Naive thymus-derived CD8-positive, alpha-beta T cell (primary cell): ENCODE measurements at places on chromosomes 5 and 9. TPM values are rescaled to one million over a fixed set of nuclear protein-coding genes. Genes with fewer than 3 reads are reported as not detected.

Gene ITK
- total RNA-seq = 477 TPM

- no peak for DNase-seq
Measured at GRCh38 chr9:120187758-120188157, 392.2 kb downstream of the CDK5RAP2 start.

Gene OR1J2
- total RNA-seq = 0.85 TPM

Gene HOMER1
- 3.4 TPM for total RNA-seq

GRCh38 chr9:137880160-137880975 is 2.8 kb downstream of the CACNA1B start:
- DNase-seq = no peak

DNA sequence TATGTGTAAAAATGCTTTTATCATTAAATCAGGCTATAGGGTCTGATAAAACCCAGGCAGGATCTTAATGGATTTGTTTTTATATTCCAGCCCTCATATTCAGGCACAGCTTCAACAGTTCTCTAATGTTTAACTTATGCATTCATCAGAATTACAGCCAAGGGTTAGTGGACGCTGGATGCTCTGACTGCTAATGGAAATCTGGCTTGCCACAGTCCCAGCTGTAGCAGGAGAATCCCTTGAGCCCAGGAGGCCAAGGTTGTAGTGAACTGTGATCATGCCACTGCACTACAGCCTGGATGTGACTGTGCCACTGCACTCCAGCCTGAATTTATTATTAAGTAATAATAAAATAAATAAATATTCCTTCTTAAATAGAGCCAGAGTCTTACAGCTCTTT is 98.0 kb downstream of the SLC25A46 start:
- DNase-seq = no peak

DNA sequence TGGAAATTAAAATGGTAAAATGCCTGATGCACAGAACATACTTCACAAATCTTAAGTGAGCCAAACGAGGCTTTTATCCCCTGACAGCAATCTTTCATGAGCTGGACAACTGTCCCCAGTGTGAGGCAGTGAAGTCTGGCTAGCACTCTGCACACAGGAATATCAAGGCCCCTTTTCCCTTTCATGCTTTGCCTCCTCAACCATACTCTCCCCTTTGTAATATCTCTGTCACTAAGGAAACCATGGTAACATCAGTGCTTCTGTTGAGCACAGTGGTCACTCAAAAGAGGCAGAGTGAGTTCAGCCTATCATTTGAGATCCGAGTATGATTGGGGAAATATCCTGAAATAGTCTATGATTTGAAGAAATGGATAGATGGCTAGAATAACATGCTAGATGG is 318.3 kb downstream of the ENC1 start:
- DNase-seq = no peak

GRCh38 chr9:89353989-89354388 is 35.7 kb downstream of the SECISBP2 start:
- DNase-seq = no peak

Gene AGXT2
- not detected for total RNA-seq

GRCh38 chr9:18798508-18799290 is 234.3 kb downstream of the SAXO1 start:
- no peak for DNase-seq

GRCh38 chr5:79189439-79190234 is 46.3 kb upstream of the JMY start:
- DNase-seq = no peak

Gene LRRC70
- total RNA-seq = 1.2 TPM

DNA sequence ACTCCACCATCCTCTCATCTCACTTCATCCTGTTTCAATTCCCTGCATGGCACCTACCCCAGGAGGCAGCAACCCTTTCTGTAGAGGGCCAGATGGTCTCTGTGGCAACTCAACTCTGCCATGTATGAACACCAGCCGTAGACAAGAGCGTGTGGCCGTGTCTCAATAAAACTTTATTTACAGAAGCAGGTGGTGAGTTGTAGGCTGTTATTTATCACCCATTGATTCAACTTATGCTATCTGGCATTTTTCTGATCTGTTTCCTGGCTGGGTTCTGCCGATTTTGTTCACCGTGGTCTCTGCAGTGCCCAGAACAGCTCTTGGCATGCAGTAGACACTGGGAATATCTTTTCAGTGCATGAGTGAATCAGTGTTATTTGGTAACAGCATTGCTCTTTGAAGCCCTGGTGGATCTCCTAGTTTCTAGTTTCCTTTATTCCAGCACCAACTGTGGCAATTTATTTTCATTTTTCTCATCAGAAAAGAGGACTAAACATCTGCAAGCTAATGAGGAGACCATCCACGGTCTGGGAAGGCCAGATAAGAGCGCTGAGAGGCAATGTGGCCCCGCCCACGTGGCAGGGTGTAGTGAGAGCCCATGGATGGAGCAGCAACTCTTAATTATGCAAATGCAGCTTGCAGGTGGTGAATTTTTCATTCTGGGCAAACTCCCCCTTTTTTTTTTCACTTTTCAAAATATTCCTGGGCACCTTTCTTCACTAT is 77.9 kb downstream of the CTSL start:
- no peak for DNase-seq

DNA sequence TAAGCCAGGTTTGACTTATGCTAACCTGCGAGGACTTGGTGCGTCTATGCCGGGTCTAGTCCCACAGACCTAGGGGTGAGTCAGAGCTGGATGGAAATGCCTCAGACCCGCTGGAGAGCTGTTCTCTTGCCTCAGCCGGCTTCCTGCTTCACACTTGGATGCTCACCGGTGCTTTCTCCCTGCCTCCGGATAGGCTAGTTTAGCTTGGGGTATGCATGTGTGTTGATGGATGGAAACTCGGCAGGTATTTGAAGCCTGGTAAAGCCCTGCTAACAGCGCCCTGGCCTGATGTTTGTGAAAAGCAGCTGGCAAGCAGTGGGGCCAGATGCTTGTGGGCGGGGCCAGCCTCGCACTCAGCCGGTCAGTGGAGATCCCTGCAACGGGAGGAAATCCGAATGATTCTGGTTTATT is 29.3 kb downstream of the PRRC2B start:
- DNase-seq = no peak

Gene EXD3
- 26.4 TPM for total RNA-seq

Gene SLC25A2
- total RNA-seq = 2.5 TPM

Gene ABO
- not detected for total RNA-seq

DNA sequence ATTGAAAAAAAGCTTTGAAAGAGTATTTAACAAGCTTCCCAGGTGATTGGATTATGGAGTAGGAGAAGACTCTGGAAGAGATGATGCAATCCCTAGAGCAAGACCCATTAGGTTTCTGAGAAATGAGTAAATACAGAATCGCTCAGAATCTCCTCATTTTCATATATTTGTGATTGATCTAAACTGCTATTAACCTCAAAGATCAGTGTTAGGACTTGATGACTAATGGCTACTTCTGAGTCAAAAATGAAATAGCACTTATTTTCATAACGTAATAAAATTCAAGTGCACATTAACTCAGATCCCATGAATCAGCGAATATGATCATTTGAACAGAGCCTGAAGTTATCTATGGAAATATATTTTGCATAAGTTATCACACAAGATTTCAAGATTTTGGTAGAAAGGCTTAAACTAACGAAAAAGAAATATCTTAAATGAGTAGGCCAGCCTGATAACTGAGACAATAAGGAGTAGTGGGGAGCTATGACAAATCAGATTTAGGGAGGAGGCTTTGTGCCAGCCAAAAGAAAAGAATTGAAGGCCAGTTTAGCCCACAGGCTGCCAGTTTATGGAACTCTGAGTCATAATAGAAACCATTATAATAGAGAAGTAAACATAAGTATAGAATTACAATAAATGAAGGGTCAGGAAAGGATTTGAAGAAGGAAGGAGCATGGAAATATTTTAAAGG is 106.7 kb upstream of the OSMR start:
- no peak for DNase-seq

GRCh38 chr5:150473673-150474358 is 24.3 kb upstream of the RPS14 start:
- DNase-seq = no peak

Gene CCDC152
- 9.6 TPM for total RNA-seq
